Thyroid gland (tissue), 4 donors: ENCODE measurements at places on chromosomes 7 and 10. TPM values are rescaled to one million over a fixed set of nuclear protein-coding genes. Genes with fewer than 3 reads are reported as not detected.

UCN3 gene
- not detected for total RNA-seq

GNAT3 gene
- not detected for total RNA-seq

NEUROD6 gene
- not detected for total RNA-seq

WNT8B gene
- not detected for total RNA-seq

EGFR gene
- total RNA-seq = 75.0 TPM

C10orf105 gene
- not detected for total RNA-seq

TDRD1 gene
- not detected for total RNA-seq

SYT15B gene
- 2.8 TPM for total RNA-seq

EGR2 gene
- total RNA-seq = 0.78 TPM

NKX1-2 gene
- not detected for total RNA-seq

CUZD1 gene
- 0.45 TPM for total RNA-seq

DNA sequence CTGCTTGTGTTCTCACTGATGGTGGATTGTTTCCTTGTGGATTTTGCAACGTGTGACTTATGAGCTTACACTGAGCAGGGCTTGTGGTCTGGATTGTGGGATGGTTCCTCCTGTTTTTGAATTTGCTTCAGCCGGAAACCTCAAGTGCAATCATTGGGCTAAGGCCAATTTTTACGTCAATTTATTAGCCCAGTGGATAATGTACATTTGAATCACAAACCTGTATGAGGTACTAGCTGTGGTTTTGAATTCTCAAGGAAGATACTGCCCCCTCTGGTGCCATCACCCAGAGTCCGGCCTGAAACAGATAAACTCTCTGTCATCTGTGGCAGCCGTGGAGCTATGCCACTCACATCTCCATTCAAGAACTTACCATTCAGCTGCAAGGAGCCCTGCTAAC lies 7.3 kb upstream of the ZNF777 start:
- DNase-seq = no peak

- peak; percentile 33 for DNase-seq
Observed at GRCh38 chr7:147547252-147547897, 1043.2 kb upstream of the C7orf33 start.

- no peak for DNase-seq
Observed at GRCh38 chr10:79145517-79146470, 77.0 kb downstream of the ZMIZ1 start.

DNA sequence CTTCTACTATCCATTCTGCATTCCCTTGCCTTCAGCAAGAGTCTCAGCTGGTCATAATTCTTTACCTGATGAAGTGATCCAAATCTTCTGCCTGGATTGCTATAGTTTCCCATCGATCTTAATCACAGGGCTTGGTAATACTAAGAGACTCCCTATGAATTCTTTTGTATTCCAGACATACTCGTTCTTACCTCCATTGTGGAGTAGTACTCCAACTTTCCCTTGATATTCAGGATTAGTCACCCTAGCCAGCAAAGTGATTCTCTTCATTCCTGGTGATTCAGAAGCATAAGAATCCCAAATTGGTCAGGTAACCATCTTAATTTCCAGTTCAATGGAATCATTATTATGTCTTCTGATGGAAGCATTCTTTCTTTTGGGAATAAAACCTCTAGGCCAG lies 96.7 kb downstream of the TWIST1 start:
- DNase-seq = no peak

DNA sequence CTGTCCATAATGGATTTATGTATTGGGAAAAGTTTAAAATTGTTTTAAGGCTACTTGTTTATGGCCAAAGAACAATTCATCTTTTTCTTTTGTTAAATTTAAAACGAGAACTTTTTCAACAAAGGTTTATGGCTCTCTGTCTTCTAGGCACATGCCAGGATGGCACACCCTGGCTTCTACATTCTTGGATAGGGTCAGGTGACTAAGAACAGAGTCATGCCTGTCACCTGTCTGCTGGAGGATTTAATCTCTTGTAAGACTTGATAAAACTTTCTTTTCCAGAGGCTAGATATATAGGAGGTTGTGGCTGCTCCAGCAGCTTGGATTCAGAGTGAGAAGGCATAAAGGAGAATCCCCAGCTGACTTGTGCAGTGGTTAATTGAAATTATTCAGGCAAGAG lies 915.4 kb downstream of the GATA3 start:
- no peak for DNase-seq

GRCh38 chr7:139183878-139184338 lies 47.1 kb upstream of the UBN2 start:
- no peak for DNase-seq

- DNase-seq = peak; percentile 9
Observed at GRCh38 chr10:78717200-78717599, 351.6 kb upstream of the ZMIZ1 start.

DNA sequence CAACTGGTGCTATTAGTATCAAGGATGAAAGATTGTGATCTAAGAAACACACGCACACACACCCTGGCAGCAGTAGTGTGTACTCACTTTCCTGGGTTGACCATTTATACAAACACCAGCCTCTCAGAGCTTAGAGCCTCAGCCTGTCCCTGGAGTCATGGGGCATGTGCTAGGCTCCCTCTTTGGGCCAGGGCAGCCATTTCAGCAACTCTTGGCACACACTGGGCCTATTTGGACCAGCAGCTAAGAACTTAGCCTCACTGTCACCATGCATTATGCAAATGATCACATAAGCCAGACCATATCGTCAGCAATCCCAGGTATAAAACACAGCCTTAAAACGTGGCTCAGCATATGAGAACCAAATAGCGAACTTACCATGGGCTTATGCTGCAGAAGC lies 51.3 kb downstream of the GLI3 start:
- DNase-seq = no peak

- DNase-seq = no peak
Observed at GRCh38 chr7:151592868-151593486, 73.3 kb upstream of the RHEB start.

- no peak for DNase-seq
Observed at GRCh38 chr10:128914681-128915080, 552.4 kb upstream of the MGMT start.

GRCh38 chr10:53122281-53122680 lies 349.7 kb upstream of the MBL2 start:
- no peak for DNase-seq

GRCh38 chr7:98341106-98341505 lies 59.6 kb downstream of the BRI3 start:
- no peak for DNase-seq

- DNase-seq = no peak
Observed at GRCh38 chr10:69703766-69704630, 74.0 kb downstream of the FAM241B start.

GRCh38 chr7:91636728-91637127 lies 243.8 kb downstream of the MTERF1 start:
- DNase-seq = no peak

DNA sequence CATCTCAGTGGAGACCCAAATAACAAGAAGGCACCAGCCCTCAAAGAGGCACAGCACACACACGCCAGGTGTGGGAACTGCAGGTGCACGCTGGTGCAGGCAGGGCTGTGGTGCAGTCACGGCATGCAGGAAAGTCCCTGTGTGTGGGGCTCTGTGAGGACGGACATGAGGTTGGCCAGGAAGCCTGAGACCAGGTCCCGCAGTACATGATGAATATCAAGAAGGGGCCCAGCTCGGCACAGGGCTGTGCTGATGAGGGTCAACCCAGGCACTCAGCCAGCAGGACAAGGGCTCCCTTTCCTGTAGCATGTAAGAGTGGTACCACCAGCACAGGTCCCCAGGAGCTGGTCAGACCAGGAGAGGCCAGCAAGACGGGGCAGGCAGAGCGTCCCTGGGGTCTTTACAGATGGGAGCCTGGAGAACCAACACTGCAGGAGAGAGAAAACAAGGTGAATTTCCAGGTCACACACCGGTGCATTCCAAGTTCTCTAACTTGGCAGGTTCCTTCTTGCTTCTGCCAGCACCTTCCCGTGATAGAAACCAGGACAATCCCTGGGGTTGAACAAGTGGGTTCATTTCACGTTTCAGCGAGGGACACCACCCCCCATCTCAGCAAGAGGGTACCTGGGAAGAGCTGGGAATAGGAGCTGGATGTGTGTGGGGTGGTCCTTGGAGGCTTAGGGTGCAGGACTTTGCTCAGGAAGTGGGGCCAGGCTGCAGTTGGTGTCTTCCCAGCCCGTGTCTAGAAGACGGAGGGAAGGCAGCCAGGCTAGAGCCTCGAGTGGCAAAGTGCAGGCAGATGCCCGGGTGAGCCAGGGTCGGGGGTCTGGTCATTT lies 244.8 kb upstream of the TCERG1L start:
- no peak for DNase-seq

DNA sequence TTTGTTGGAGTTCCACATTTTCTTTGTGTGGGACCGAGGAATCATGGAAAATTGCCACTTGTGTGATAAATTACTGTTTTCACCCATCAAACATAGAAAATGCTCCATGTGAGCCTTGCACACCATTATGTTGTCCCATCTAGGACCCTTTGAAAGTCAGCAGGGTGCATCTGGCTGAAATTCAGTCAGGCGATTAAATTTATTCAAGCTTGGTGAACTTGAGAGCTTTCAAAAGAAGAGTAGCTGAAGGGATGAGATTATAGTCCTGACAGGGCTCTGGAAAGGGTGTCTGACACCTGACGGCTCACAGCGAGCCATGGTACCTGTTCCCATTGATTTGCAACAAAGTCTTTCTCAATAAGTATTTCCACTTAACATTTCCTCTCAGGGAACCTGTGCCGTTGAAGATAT lies 399.7 kb upstream of the ETV1 start:
- DNase-seq = no peak

DNA sequence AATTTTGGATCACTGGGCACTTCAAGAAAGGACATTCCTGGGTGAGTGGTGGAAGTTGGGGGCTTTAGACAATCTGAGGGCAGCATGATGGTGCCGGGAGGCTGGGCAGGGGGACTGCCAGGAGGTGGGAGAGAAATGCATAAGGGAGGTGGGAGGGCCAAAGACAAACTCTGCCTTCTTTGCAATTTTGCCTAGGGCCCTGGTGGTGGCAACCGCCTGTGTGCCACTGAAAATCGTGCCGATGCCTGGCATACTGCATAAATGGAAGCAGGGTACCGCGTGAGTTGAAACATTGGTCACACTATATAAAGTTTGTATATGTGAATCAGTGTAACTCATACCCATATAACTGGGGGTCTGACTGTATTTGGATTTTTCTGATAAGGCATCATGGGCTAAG lies 3.3 kb downstream of the LUC7L2 start:
- DNase-seq = no peak

DNA sequence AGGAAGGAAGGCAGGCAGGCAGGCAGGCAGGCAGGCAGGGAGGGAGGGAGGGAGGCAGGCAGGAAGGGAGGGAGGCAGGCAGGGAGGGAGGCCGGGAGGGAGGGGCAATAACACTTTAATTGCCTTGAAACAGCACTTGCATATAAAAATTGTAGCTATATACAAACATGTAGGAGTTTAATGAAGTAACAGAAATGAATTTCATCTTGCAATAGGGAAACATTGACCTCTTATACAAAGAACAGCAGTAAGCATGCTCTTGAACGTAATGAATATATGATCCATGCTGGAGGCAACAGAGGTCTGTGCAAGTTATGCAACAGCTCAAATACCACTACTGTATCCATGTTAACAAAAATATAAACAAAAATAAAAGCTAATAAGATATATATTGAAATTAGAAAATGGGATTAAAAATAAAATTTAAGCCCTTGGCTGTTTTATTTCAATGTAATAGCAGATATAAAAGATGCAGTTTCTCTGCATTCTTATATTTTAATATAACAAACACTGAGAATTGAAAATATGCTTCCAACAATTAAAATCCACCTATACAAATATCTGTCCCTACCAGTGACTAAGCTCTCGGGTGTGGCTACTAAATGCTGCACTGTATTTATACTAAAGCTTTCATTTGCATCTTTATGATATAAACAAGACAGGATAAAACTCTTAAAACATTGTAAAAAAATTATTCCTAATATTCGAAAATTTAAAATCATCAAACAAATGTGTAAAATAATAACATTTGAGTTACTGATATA lies 50.3 kb downstream of the CACNA2D1 start:
- no peak for DNase-seq

GRCh38 chr7:117333168-117333567 lies 10.3 kb upstream of the WNT2 start:
- no peak for DNase-seq

GRCh38 chr10:79387974-79388850 lies 40.9 kb downstream of the PPIF start:
- DNase-seq = no peak

DNA sequence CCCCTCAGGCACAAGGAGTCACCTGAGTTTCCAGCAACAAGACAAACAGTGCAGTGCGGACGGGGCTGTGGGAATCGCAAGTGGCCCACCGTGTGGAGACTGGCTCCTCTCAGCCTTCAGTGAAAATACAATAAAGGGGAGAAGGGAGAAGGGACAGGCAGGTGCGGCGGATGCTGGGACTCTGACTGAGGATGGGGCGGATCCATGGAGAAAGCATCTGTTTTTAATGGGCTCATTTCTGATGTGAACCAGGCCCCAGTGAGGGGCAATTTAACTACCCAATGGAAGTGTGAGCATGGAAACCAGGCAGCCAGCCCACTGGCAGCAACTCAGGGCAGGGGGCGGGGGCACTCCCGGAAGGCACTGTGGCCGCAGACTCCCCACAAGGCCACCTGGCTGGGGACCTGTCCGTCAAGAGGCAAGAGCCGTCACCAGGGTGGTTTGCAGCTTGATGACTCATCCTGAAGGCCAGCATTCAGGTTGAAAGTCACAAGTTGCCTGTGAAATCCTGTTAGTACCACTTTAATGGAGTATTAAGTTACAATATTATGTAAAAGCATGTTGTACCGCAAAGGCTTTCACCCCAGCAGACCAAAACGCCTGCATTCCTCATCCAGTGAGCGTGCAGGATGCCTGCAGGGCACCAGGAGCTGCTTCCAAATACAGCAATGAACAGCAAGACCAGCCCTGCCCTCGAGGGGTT lies 476.4 kb downstream of the PTPRN2 start:
- no peak for DNase-seq

GRCh38 chr7:31864646-31865045 lies 177.6 kb downstream of the PPP1R17 start:
- no peak for DNase-seq

DNA sequence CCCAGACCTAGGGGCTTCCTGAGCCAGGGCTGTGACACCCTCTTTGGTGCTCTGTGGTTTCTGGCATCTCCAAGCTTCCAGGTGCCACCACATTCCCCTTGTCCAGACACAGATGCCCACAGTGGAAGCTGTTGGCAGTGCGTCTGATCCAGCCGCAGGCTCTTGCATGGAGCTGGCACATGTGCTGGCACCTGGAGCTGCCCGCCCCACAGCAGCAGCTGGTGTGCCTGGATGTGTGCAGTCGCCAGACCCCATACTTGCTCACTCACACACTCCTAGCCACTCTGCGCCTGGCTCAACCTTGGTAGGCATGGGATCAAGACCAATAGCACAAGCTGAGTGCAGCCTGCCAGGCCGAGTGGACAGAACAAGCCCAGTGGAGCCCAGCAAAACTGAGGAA lies 106.5 kb downstream of the LYZL1 start:
- DNase-seq = no peak

- no peak for DNase-seq
Observed at GRCh38 chr7:36262309-36263094, 109.4 kb downstream of the EEPD1 start.

DNA sequence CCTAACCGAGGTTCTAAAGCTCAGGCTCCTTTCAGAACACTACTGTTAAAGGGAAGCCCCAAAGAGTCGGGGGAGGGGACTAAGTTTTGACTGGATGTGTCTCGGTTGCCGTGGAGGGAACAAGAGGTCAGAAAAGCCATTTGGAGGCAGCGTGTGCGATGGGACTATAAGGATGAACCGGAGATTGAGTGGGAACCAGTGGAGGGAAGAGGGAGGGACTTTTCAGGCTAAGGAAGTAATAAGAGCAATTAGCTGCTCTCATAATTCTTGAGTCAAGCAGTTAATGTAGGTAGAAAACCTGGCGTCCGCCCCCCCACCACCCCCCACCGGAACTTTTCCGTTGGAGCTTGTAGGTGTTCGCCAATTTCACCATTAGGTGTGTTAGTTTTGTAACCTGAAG lies 491 bp upstream of the AKAP9 start:
- DNase-seq = peak; percentile 27
